ENCODE measurements at places on chromosomes 5 and 9.
A peak's percentile ranks its signal among the peaks of the same experiment; 100 is the strongest.

GRCh38 chr5:96432216-96433065 lies 607 bp downstream of the PCSK1 start:
- DNase-seq = no peak

- no peak for DNase-seq
Observed at GRCh38 chr9:27441741-27442070, 82.4 kb upstream of the IFNK start.

DNA sequence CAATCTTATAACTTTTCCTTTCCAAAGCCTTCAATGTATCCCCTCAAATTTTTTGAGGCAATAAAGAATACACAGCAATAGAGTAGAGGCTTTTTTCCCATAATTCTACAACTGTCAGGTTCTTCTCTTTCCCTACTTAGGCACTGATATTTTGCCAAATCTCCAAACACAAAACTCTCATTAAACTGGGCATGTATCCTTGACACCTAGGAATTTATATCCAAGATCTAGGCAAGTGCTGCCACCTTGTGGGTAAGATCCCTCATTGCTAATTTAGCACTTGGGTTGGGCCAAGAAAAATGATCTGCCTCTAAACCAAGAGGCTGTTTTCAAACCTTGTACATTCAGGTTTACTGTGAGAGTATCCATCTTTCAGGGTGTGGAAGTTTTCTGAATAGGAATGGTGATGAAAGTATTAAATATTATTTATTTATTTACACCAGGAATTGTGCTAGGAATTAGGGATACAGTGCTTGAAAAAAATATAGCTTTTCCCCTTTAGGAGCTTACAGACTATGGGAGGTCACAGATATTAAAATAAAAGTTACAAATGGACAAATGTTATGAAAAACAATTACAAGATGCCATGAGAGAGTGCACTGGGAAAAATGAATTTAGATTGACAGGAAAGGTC lies 17.6 kb downstream of the TSTD2 start:
- DNase-seq = peak; percentile 60

- DNase-seq = no peak
Observed at GRCh38 chr9:77956555-77956954, 75.1 kb downstream of the GNAQ start.

DNA sequence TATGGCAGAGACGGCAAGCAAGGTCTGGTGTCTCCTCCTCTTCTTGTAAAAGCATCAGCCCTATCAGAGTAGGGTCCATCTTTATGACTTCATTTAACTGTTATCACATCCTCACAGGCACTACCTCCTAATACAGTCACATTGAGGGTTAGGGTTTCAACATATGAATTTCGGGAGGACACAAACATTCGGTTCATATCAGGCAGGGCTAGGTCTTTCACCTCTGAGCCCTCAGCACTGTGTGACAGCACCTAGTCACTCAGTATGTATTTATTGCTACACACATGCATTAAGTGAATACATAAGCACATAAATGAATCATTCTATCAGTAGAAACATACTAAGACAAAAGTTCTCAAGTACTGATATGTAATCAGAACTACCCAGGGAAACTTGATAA lies 9.4 kb upstream of the BTF3 start:
- DNase-seq = no peak

- no peak for DNase-seq
Observed at GRCh38 chr9:124629600-124629999, 122.4 kb upstream of the NR5A1 start.

DNA sequence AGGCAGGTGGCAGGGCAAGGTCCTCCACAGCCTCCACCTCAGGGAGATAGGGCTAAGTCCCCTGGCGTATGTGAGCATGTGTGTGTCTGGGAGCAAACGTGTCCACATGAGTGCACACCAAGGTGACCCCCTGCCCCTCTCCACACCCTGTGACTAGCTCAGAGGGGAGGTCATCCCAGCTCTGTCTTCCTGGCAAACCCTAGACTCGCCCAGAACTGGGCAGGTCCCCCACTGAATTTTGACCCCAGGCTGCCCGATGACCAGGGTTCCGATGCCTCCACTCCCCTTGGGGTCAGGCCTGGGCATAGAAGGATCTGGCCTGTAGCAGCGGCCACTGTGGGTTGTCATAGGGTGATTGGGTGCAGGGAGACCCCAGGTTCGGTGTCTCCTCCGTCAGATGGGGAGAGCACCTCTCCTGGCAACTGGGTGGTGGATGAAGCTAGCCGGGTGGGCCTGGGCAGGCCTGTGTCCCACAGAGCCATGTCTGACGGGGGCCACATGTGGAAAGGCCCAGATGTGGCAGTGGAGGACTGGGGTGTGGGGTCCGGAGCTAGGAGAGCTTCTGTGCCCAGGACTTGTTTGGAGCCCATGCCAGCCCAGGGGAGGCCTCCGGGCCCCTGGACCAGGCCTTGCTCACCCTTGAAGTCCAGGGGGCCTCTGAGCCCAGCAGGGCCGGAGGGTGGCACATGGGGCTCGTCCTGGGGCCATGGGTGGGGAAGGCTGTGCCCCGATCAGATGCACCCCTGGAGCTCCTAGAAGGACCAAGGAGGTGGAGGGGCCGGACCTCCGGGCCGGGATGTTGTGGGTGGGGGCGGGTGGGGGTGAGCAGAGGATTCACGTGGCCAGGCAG lies 6.2 kb downstream of the DIPK1B start:
- DNase-seq = no peak

- DNase-seq = no peak
Observed at GRCh38 chr5:16894236-16895057, 41.6 kb downstream of the MYO10 start.

Data from liver (tissue), 10 donors.